ENCODE measurements at places on chromosomes 12 and 14. TPM values are rescaled to one million over a fixed set of nuclear protein-coding genes. Genes with fewer than 3 reads are reported as not detected.
A peak's percentile ranks its signal among the peaks of the same experiment; 100 is the strongest.

- DNase-seq, result no peak
Measured at GRCh38 chr14:69373104-69373503, 25.0 kb downstream of the ERH start.

- DNase-seq, result no peak
Measured at GRCh38 chr12:81176796-81177195, 98.9 kb downstream of the ACSS3 start.

- no peak for DNase-seq
Measured at GRCh38 chr14:99342204-99342603, 70.2 kb upstream of the BCL11B start.

- DNase-seq, result no peak
Measured at GRCh38 chr12:65004270-65004669, 116.8 kb downstream of the WIF1 start.

DNA sequence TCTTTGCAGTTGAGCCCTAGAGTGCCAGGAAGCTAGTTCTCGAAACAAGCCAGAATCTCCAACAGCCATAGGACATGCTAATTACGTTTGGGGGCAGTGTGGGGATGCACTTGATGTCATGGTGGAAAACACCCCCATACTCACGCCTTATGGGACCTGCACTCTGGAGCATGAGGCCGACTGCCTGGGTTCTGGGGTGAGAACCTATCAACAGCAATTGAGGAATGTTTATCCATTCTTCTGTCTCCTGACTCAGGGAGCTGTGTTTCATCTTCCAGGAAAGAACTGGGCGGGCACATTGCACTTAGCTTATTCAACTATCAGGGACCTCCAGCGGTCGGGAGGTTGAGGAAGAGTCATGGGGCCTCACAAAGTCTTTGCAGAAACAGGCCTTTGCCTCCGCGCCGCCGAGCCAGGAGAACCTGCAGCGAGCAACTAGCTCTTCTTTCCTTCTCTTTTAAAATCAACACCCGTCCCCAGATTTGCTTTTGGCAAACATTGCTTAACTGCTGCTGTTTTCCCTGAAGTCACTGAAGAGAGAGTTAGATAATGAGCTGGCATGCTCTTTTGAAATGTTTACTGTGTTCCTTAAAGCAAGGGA lies 226.1 kb upstream of the DIO3 start:
- no peak for DNase-seq

DNA sequence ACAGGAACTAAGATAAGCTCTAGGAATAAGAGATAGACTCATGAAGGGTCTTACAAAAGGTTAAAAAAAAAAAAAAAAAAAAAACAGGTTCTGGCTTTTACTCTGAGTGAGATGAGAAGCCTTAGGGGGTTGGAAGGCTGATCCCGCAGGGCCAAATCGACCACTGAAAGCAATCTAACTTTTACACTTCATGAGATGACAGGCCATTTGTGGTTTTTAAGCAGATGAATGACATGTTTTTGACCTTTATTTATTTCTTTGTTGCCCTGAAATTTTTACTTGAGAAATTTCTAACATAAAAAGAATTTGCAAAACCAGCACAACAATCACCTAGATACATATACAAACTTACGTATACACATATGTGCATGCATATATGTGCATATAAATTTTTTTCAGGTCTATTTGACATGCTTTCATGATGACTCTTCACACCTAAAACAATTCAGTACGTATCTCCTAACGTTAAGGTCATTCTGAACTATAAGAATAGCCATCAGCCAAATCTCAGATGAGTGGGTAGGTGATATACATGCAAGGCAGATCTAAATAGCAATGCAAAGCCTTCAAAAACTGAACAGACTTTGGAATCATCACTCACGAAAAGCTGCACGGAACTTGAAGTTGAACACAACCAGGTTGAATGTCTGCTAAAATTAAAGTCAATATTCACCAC lies 87.0 kb downstream of the R3HDM2 start:
- DNase-seq, result no peak

- DNase-seq, result no peak
Measured at GRCh38 chr12:2486796-2487195, 308.0 kb upstream of the FKBP4 start.

DNA sequence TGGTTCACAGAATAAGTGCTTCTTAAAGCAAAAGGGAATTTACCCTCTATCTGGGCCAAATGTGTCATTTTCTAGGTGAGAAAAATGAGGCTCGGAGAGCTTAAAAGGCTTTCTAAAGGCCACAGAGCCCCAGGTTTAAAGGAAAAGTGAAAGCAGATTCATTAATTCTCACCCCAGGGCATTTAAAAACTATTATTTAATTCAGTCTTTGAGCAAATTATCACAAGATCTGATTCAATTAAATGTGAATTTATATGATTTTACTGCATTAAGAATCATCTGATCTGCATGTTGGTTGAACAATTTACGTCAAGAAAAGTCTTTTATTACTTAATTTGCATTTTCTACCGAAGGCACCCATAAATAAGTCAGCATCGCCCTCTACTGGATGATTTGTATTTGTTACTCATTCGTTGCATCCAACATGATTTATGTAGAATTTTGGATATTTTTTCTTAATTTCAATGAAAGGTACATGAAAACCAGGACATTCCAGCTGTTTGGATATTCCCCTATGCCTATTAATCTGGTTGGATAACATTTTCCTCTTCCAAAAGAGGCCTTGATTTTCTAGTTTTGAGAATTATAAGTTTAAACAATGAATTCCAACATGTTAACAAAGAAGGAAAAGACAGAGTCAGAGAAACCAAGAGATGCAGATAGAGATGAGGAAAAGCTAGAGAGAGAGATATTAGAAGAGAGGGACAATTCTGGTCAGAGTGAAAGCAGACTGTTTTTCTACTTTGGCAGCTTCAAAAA lies 19.1 kb upstream of the DHRS7 start:
- DNase-seq, result no peak

DNA sequence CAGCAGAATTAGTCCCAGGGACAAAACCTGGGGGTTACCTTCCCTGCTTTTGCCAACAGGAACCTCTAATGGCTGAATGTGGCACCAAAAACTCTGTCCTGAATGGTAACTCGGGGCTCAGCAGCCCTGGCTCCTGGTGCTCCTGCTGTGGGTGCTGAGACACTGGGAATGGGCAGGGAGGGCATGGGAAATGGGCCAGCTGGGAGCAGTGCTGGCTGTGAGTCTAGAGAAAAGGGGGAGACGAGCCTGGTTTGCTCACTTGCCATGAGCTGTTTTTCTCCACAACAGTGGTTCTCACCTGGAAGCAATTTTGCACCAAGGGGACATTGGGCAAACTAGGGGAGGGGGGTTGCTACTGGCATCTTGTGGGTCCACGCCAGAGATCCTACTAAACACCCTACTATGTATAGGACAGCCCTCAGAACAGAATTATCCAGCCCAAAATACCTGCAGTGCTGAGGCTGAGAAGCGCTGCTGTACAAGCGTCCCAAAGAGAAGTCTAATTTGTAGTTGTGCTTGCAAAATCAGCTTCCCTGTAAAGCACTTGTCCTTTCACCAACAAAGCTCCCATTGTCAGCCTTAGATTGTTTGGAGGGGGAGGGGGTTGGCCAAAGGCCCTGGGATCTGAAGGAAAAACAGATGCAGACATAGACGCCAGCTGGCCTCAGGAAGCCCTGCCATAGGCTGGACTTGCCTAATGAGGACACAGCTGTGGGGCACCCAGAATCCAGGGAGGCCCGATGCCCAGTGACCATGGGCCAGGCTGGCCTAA lies 3.6 kb downstream of the LRRC74A start:
- no peak for DNase-seq

- no peak for DNase-seq
Measured at GRCh38 chr12:112537710-112538396, 119.1 kb downstream of the PTPN11 start.

- DNase-seq, result no peak
Measured at GRCh38 chr12:24393071-24393470, 443.6 kb upstream of the SOX5 start.

GRCh38 chr14:59251811-59252771 lies 63.6 kb downstream of the DAAM1 start:
- peak; percentile 88 for DNase-seq

DNA sequence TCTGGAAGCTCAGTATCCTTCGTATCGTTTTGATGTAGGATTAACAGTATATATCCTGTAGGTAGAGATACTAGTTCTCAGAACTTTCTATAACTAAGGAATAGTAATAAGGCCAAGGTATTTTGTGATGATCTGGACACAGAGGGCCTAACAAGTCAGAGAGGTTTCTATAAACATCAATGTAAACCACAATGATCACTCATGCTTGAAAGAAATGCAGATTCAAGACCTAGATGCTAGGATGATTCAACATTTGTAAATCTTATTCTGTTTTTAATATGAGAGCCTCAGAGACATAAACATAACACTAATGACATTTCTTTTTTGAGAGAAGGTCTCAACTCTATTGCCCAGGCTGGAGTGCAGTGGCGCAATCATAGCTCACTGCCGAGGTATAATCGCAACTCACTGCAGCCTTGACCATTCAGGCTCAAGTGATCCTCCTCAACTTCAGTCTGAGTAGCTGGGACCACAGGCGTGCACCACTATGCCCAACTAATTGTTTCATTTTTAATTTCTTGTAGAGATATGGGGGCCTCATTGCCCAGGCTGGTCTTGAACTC lies 16.2 kb downstream of the SUPT16H start:
- DNase-seq, result no peak

- DNase-seq, result peak; percentile 58
Measured at GRCh38 chr12:124856132-124856841, 7.4 kb downstream of the SCARB1 start.

GRCh38 chr12:30067146-30067545 lies 283.4 kb upstream of the TMTC1 start:
- peak; percentile 47 for DNase-seq

GRCh38 chr14:59465316-59466135 lies at the start of gene GPR135:
GPR135 (minus strand) TSS chr14:59465380; CDS start chr14:59465226, 154 bp downstream.
- DNase-seq, result peak; percentile 81

GRCh38 chr14:50875359-50876070 lies 3.7 kb downstream of the ABHD12B start:
- DNase-seq, result peak; percentile 94

DNA sequence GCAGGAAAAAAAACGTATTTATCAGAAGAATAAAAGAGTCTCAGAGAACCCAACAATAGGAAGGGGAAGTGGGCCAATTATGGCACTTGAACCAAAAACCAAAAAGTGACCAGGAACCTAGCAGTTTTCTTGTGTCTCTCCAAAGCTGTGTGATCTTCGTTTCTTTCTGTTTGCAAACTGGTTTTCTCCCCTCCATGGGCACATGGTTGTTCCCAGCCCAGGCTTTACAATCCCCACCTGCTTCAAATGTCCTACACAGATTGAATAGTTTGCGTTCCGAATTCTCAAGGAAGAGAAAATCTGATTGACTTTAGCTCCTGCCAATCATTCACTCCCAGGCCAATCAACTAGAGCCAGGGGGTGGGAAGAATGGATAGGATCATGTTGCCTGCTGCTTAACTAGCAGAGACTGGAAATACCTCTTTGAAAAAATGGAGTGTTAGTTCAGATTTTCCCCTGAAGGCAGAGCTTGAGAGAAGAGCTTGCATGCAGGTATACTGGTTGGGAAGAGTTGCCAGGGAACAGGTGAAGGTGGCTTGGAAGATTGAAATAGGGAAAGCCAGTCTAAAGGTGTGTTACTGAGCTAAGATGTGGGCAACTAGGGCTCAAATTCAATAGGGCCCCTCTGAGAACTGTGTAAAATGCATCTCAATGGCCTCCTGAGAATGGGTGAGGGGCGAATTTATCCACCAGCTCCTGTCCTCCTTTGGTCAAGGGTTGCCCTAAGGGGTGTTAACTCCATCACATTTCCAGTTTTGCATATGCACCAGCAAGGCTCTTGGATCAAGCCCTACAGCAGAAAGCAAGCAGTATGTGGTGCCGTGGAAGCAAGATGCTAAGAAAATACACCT lies 106.4 kb upstream of the SRRM4 start:
- DNase-seq, result no peak

DNA sequence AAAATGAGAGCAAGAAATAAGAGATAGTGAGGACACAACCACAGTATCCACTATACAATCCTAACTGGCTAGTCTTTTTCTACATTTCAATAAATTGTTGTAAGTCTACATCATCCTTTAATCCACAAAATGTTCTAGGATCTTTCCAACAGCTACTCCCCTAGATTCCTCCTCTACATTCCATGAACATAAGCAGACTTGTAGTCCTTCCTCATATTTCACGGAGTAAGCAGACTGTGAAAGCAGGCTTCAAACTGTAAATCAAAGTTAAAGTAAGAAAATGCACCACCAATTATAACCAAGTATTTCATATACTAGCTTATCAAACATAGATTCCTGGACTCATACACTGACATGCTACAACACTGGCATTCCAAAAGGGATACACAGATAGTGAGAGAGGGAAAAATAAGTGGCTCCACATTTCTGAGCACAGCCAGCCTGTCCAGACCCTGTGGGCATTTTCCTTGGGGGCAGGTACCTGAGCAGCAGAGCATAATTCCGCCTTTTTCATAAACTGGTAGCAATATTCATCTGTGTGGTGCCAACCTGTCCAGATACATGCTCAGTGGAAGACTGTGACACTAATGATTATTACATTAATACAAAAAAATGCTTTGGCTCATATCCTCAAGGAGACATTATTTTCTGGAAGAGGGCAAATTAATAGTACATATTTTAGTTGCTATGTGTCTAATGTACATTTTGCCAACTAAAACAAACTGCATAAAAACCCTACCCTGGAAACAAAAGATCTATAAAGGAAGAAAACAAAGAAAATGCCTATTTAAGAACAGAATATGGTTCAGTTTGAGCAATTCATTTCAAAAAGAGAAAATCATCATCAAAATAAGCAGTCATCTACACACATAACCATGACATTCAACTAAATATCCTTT lies 113.3 kb upstream of the FSCB start:
- DNase-seq, result no peak

- no peak for DNase-seq
Measured at GRCh38 chr12:59059088-59059935, 139.0 kb upstream of the LRIG3 start.

DDHD1 gene
- 38.0 TPM for total RNA-seq

ASIC1 gene
- 0.72 TPM for total RNA-seq

DACT1 gene
- total RNA-seq, result 74.8 TPM

TRIM9 gene
- total RNA-seq, result 1.1 TPM

KRAS gene
- total RNA-seq, result 18.5 TPM

MDGA2 gene
- total RNA-seq, result not detected
